HCT116 (cell line): ENCODE measurements at places on chromosomes 5 and 9. TPM values are rescaled to one million over a fixed set of nuclear protein-coding genes. Genes with fewer than 3 reads are reported as not detected.

DNA sequence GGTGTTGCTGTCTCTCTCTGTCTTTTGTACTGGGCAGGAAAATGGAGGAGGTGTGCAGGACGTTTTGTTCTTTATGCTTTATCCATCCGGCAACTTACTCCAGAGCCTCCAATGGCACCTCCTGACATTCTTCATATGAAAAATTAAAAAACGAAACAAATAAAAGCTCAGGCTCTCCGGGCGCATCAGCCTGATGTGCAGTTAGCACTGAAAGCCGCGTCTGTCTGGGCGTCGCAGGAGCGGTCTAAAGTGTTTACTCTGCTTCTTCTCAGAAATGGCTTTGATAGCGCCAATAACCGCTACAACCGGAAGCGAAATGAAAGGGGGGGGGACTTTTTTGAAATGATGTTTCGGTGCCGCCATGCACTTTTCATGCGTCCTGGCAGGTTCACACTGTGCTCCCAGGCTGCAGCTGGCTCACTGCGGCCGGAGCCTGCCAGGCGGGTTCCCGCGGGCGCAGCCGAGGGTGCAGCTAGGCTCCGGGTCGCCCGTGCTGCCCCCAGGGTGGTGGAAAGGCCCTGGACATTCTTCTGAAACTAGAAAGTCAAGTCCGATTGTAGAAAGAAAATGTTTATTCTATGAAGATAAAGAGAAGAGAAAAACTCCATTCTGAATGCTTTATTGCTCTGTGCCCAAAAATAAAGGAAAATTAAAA lies 407.7 kb upstream of the IRX1 start:
- H3K4me3 ChIP-seq = no peak overlapping the region
- no peaks in the 10 kb centered on the region for H3K36me3 ChIP-seq
- no peak for DNase-seq
- no peak overlapping the region for H3K27ac ChIP-seq
- no peaks in the 10 kb centered on the region for H3K27me3 ChIP-seq

DNA sequence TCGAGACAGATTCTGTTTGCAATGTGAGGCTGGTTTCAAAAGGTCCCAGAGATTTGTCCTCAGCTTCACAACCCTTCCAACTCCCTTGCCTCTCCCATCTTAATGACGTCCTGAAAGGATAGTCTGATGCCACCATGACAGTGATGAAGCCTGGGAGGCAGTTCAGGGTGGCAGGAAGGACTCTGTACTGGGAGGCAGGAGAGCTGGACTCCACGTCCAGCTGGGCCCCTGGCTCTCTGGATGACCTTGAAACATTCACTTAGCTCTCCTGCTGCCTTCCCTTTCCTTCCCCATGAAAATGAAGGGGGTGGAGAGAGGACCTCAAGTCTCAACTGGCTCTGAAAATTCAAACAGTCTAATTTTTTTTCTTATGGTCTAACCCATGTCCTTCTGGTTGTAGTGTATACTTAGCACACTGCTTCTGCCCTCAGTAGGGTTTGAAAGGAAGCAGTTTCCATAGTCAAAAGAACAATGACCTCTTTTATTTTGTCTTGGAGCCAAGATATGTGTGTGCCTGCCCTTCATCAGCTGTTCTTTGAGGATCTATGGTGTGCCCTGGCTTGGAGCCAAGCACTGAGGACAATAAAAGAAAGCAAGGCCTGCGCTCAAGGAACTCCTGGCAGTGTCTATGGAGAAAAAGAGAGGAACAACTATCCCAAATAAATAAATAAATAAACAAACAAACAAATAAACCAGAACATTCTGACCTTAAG lies 188.3 kb downstream of the GRIA1 start:
- H3K36me3 ChIP-seq = no peaks in the 10 kb centered on the region
- no peak overlapping the region for H3K4me3 ChIP-seq
- no peak overlapping the region for H3K27ac ChIP-seq
- no peak for DNase-seq
- H3K27me3 ChIP-seq = peaks cover 20% of the 10 kb centered on the region
- H3K4me1 ChIP-seq = no peaks in the 10 kb centered on the region

GRCh38 chr9:89194421-89195130 lies 16.0 kb upstream of the SHC3 start:
- no peaks in the 10 kb centered on the region for H3K36me3 ChIP-seq
- no peak overlapping the region for H3K4me3 ChIP-seq
- DNase-seq = no peak
- H3K4me1 ChIP-seq = no peaks in the 10 kb centered on the region
- H3K27ac ChIP-seq = no peak overlapping the region

DNA sequence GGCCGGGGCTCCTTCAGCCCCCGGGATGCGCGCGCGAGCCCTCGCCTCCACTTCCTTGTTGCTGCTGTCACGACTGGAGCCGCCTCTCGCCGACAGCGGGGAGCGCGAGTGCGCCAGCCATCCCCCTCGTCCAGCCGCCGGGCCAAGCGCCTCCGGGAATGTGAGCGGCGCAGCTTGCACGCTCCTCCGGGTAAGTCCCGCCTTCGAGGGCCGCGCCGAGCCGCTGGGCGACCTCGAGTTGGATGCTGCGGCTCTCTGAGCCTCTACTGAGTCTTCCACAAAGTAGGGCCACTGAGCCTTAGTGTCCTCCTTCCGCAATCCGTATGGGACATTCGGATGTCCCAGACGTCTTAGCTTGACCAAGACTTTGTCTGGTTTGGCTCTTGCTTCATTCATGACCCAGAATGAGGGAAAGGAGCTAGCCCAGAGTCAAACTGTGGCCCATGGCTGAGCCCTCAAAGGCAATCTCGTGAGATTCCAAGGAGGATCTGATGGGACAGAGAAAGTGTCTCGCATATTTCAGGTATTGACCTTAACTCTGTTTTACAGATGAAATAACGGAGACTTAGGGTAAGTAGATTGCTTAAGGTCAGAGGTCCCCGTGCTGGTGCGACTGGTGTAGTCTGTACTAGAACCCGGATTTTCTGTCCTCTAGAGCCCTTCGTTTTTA lies 586 bp downstream of the HMGXB3 start:
- H3K27me3 ChIP-seq = no peaks in the 10 kb centered on the region
- DNase-seq = no peak
- peaks cover 26% of the 10 kb centered on the region for H3K4me1 ChIP-seq

DNA sequence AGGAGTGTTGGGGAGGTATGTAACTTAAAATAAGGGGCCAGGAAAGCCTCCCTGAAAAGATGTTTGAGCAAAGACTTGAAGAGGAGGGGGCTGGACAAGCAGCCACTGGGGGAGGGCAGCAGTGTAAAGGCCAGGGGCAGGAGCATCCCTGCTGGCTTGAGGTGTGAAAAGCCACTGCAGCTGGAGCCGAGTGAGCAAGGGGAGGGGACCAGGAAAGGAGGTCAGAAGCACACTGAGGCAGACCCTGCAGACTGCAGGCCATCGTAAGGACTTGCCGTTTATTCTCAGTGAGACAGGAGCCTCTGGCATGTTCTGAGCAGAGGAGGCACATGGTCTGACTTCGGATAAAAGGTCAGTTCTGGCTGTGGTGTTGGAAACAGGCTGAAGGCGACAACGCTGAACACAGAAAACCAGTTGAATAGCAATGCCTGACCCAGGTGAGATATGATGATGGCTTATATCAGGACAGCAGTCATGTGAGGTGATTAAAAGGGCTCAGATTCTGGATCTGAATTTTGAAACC lies 10.2 kb upstream of the ERGIC1 start:
- no peaks in the 10 kb centered on the region for H3K36me3 ChIP-seq
- H3K4me1 ChIP-seq = peaks cover 15% of the 10 kb centered on the region
- DNase-seq = no peak
- no peak overlapping the region for H3K27ac ChIP-seq
- H3K27me3 ChIP-seq = no peaks in the 10 kb centered on the region
- H3K4me3 ChIP-seq = no peak overlapping the region

DNA sequence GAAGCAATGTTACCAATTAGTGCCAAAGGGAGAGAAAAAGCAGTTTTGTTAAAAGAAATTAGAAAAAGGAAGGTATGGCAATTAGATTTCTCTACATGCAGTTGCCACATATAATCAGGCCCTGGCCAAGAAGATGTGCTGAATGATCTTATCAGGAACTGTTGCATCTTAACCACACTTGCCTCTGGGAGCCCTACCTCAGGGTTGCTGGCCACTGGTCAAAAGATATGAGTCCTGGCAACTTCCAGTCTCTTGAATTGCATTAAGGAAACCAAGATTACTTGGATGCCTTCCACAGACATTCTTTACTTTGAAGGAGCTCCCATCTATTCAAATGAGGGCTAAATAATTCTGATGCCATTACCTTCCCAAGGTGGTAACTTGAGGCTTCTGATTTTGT lies 60.4 kb downstream of the TNC start:
- no peak overlapping the region for H3K4me3 ChIP-seq
- no peaks in the 10 kb centered on the region for H3K36me3 ChIP-seq
- DNase-seq = no peak
- no peak overlapping the region for H3K27ac ChIP-seq
- H3K4me1 ChIP-seq = no peaks in the 10 kb centered on the region

- H3K27me3 ChIP-seq = no peaks in the 10 kb centered on the region
- H3K27ac ChIP-seq = no peak overlapping the region
- H3K36me3 ChIP-seq = no peaks in the 10 kb centered on the region
- no peak overlapping the region for H3K4me3 ChIP-seq
- H3K4me1 ChIP-seq = no peaks in the 10 kb centered on the region
These were observed 278.0 kb upstream of the GRIA1 start for GRCh38 chr5:153212471-153212870.

DNA sequence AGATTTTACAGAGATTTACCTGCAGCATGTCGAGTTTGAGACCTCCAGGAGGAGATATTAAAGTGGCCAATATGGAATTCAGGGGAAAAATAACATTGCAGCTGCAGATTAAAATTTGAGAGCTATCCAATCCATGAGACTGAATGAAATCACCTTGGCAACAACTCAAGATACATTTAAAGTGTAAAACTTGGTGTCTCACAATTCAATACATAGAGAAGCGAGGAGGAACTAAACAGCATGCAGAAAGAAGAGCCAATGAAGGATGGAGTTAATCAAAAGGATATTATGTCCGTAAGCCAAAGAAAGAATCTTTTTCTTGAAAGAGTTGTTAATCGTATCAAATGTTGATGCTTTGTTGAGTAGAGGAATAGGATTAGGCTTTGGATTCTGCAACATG lies 455.1 kb downstream of the CDH18 start:
- H3K27me3 ChIP-seq = no peaks in the 10 kb centered on the region
- H3K27ac ChIP-seq = no peak overlapping the region
- H3K4me1 ChIP-seq = no peaks in the 10 kb centered on the region
- DNase-seq = no peak
- no peak overlapping the region for H3K4me3 ChIP-seq

- H3K4me3 ChIP-seq = no peak overlapping the region
- H3K4me1 ChIP-seq = peaks cover 47% of the 10 kb centered on the region
- H3K27ac ChIP-seq = no peak overlapping the region
- DNase-seq = no peak
These were observed 30.5 kb upstream of the F2RL1 start for GRCh38 chr5:76788362-76788761.

DNA sequence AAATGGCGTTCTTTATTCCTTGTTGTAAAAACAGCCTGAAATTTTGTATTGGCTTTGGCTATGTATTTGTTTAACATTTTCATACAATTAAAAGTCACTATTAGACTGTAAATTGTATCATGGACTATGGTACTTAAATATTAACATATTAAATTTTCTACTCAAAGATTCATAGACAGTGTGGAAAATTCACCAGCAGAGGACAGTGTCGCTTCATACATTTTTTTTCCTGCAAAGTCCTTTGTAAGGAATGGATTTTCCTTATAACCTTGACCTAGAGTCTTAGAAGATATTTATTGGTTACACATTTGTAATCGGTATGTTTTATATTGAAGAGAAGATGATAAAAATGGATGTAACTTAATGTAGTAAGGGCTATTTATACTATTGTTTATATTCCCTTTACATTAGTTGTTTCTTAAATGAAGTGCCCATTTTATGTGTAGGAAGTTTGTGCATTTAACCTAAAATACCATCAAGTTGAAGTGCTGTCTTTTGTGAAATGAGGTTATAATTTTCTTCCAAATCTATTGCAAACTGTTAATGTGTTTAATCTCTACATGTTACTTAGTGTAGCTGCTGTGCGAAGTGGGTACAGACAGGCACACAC lies 150.1 kb downstream of the KDM4C start:
- peak; percentile 24 for DNase-seq
- H3K27me3 ChIP-seq = no peaks in the 10 kb centered on the region
- H3K4me3 ChIP-seq = no peak overlapping the region
- H3K4me1 ChIP-seq = peaks cover 2% of the 10 kb centered on the region
- no peaks in the 10 kb centered on the region for H3K36me3 ChIP-seq

- no peaks in the 10 kb centered on the region for H3K27me3 ChIP-seq
- H3K4me1 ChIP-seq = no peaks in the 10 kb centered on the region
- H3K27ac ChIP-seq = no peak overlapping the region
- no peak for DNase-seq
- H3K4me3 ChIP-seq = no peak overlapping the region
These were observed 137.5 kb downstream of the ARHGEF28 start for GRCh38 chr5:73763300-73764032.

- peaks cover 12% of the 10 kb centered on the region for H3K4me1 ChIP-seq
- peak overlapping the region; percentile 94 for H3K27ac ChIP-seq
- no peaks in the 10 kb centered on the region for H3K27me3 ChIP-seq
- no peaks in the 10 kb centered on the region for H3K36me3 ChIP-seq
- DNase-seq = peak; percentile 52
These were observed 1.7 kb downstream of the TRIO start for GRCh38 chr5:14144586-14145434.

- no peaks in the 10 kb centered on the region for H3K27me3 ChIP-seq
- no peaks in the 10 kb centered on the region for H3K36me3 ChIP-seq
- H3K4me3 ChIP-seq = no peak overlapping the region
- no peak for DNase-seq
These were observed 15.0 kb upstream of the LVRN start for GRCh38 chr5:115947260-115947659.

GRCh38 chr9:83385317-83385716 lies 152.9 kb downstream of the FRMD3 start:
- no peaks in the 10 kb centered on the region for H3K27me3 ChIP-seq
- H3K4me1 ChIP-seq = no peaks in the 10 kb centered on the region
- no peak overlapping the region for H3K27ac ChIP-seq
- H3K36me3 ChIP-seq = no peaks in the 10 kb centered on the region

- no peaks in the 10 kb centered on the region for H3K27me3 ChIP-seq
- H3K4me1 ChIP-seq = peaks cover 23% of the 10 kb centered on the region
- no peak for DNase-seq
- no peak overlapping the region for H3K27ac ChIP-seq
- no peak overlapping the region for H3K4me3 ChIP-seq
These were observed 2.0 kb downstream of the KLHL9 start for GRCh38 chr9:21333226-21333625.

Gene PCDHA13
- not detected for total RNA-seq

Gene ASTN2
- 4.8 TPM for total RNA-seq

Gene PCSK5
- total RNA-seq = 6.9 TPM

Gene KCNN2
- total RNA-seq = not detected

Gene CSF1R
- 0.17 TPM for total RNA-seq

Gene ASPN
- not detected for total RNA-seq

Gene SLC6A19
- not detected for total RNA-seq

Gene FYB1
- total RNA-seq = 0.42 TPM

Gene DMRT3
- total RNA-seq = not detected

Gene SH3RF2
- 14.3 TPM for total RNA-seq
